ENCODE measurements at places on chromosomes 16 and 17. TPM values are rescaled to one million over a fixed set of nuclear protein-coding genes. Genes with fewer than 3 reads are reported as not detected.
A peak's percentile ranks its signal among the peaks of the same experiment; 100 is the strongest.

- H3K4me3 ChIP-seq: no peak overlapping the region
- no peak for DNase-seq
- peak overlapping the region; percentile 86 for H3K27ac ChIP-seq
- no peaks in the 10 kb centered on the region for H3K36me3 ChIP-seq
Observed at GRCh38 chr16:13018026-13018425, 116.6 kb downstream of the SHISA9 start.

- H3K4me1 ChIP-seq: peaks cover 27% of the 10 kb centered on the region
- peak; percentile 66 for DNase-seq
- peak overlapping the region; percentile 60 for H3K4me3 ChIP-seq
- peaks cover 11% of the 10 kb centered on the region for H3K27me3 ChIP-seq
- H3K27ac ChIP-seq: no peak overlapping the region
- no peaks in the 10 kb centered on the region for H3K36me3 ChIP-seq
Observed at GRCh38 chr16:50841081-50841886, 99.4 kb downstream of the CYLD start.

IRX6 gene
- total RNA-seq: 0.14 TPM

TBC1D3K gene
- total RNA-seq: not detected

GRCh38 chr17:36890398-36891168 is 46.7 kb upstream of the LHX1 start:
- H3K27me3 ChIP-seq: no peaks in the 10 kb centered on the region
- H3K4me1 ChIP-seq: peaks cover 7% of the 10 kb centered on the region
- H3K27ac ChIP-seq: no peak overlapping the region
- no peak overlapping the region for H3K4me3 ChIP-seq
- no peak for DNase-seq

- no peak for DNase-seq
- peaks cover 49% of the 10 kb centered on the region for H3K4me1 ChIP-seq
- no peaks in the 10 kb centered on the region for H3K27me3 ChIP-seq
- peaks cover 4% of the 10 kb centered on the region for H3K36me3 ChIP-seq
- no peak overlapping the region for H3K4me3 ChIP-seq
Observed at GRCh38 chr17:20094777-20095176, 85.6 kb downstream of the SPECC1 start.

DNA sequence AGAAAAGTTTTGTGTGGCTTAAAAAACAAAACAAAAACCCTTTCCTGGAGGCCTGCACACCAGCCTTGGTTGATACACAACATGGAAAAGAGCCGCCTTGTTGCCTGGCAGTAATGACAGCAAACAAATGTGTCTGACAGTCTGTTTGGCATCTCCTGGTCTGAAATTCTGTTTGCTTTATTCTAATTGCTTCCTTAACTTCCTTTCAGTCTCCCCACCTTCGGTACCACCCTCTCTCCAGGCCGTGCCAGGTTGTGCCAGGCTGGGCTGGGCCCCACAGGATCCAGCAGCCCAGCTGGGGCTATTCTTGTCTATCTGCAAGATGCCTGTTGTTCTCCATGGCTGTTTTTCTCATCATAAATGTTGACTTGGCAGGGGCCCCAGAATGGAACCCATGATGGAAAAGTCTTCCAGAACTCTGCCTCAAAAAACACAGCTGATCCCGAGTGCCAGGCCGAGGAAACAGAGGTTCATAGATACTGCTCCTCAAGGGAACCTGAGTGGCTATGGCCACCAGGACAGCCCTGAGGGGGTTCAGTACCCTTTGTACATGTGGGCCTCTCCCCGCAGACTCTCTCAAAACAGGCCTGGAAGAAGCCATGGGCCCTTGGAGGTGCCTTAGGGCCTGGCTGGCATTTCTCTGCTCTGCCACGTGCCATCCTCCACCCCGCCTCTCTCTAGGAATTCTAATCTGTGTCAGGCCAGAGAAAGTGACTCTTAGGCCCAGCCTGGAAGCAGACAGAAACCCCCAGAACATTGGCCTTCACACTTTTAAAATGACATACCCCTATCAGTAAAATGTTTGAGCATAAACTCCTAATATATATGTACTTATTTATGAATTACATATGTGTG is 50.5 kb downstream of the YPEL2 start:
- no peak overlapping the region for H3K4me3 ChIP-seq
- peaks cover 10% of the 10 kb centered on the region for H3K4me1 ChIP-seq
- H3K27me3 ChIP-seq: no peaks in the 10 kb centered on the region

GRCh38 chr17:39823407-39824054 is 40.6 kb downstream of the IKZF3 start:
- peaks cover 24% of the 10 kb centered on the region for H3K27me3 ChIP-seq
- no peak for DNase-seq
- H3K4me3 ChIP-seq: no peak overlapping the region
- H3K4me1 ChIP-seq: 0 out of 2 replicates have a peak, but pooled peaks cover 3% of the 10 kb centered on the region

KRTAP4-4 gene
- total RNA-seq: not detected

TBC1D3I gene
- 0.39 TPM for total RNA-seq

DNA sequence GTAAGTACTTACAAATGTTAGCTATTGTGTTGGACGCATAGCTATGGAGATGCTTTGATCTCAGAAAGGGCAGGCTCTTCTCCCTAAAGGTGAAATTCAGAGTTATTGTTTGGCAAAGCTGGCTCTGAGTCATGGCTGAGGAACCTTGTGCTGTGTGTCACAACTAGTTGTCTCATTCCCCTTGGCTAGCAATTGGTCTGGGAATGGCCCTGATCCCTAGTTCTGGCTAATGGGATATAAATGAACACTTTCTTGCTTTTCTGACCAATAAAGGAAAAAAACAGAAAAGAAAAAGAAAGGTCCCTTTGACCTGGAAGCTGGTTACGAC is 210.6 kb downstream of the MAP2K4 start:
- H3K27ac ChIP-seq: no peak overlapping the region
- no peak overlapping the region for H3K4me3 ChIP-seq
- H3K27me3 ChIP-seq: no peaks in the 10 kb centered on the region
- H3K36me3 ChIP-seq: no peaks in the 10 kb centered on the region

DNA sequence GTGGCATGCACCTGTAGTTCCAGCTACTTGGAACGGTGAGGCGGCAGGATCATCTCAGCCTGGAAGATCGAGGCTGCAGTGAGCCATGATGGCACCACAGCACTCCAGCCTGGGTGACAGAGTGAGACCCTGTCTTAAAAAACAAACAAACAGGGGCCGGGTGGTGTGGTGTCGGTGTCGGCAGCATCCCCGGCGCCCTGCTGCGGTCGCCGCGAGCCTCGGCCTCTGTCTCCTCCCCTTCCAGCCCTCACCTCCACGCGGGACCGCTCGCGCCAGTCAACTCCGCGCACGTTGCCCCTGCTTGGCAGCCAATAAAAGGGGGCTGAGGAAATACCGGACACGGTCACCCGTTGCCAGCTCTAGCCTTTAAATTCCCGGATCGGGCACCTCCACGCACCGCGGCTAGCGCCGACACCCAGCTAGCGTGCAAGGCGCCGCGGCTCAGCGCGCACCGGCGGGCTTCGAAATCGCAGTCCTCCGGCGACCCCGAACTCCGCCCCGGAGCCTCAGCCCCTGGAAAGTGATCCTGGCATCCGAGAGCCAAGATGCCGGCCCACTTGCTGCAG is 204.7 kb downstream of the CDRT15L2 start:
- peaks cover 2% of the 10 kb centered on the region for H3K27me3 ChIP-seq
- H3K27ac ChIP-seq: no peak overlapping the region
- no peaks in the 10 kb centered on the region for H3K4me1 ChIP-seq
- DNase-seq: no peak

DNA sequence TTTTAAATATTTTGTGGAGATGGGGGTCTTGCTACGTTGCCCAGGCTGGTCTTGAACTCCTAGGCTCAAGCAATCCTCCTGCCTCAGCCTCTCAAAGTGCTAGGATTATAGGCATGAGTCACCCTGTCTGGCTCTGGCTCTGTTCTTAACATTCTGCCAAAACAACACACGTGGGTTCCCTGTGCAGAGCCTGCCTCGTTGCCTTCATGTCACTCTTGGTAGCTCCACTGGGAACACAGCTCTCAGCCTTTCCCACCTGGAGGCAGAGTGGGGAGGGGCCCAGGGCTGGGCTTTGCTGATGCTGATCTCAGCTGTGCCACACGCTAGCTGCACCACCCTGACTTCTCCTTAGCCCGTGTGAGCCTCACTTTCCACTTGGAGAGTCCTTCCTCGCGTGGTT is 19.3 kb downstream of the CRISPLD2 start:
- H3K27me3 ChIP-seq: peaks cover 3% of the 10 kb centered on the region
- no peak for DNase-seq
- H3K4me1 ChIP-seq: peaks cover 45% of the 10 kb centered on the region

NR1D1 gene
- 5.6 TPM for total RNA-seq

DNA sequence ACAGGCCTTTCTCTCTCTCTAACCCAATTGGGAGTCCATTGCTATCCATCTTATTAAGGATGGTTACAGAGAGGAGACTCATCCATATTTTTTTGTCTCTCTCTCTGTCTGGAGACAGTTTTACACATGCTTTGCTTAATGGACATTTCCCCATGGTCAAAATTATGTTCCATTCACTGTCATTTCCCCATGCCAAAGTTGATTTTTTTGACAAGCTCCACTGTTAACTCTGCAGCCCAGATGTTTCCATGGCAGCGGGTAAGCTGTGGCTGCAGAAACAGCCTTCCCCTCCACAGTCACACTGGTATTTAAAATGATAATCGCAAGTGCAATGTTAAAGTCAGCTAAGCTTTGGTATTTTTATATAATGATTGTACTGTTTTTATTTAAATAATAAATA is 63.9 kb upstream of the HLF start:
- H3K4me1 ChIP-seq: peaks cover 15% of the 10 kb centered on the region
- H3K4me3 ChIP-seq: no peak overlapping the region
- H3K27me3 ChIP-seq: peaks cover 2% of the 10 kb centered on the region
- no peak overlapping the region for H3K27ac ChIP-seq
- peaks cover 12% of the 10 kb centered on the region for H3K36me3 ChIP-seq

DNA sequence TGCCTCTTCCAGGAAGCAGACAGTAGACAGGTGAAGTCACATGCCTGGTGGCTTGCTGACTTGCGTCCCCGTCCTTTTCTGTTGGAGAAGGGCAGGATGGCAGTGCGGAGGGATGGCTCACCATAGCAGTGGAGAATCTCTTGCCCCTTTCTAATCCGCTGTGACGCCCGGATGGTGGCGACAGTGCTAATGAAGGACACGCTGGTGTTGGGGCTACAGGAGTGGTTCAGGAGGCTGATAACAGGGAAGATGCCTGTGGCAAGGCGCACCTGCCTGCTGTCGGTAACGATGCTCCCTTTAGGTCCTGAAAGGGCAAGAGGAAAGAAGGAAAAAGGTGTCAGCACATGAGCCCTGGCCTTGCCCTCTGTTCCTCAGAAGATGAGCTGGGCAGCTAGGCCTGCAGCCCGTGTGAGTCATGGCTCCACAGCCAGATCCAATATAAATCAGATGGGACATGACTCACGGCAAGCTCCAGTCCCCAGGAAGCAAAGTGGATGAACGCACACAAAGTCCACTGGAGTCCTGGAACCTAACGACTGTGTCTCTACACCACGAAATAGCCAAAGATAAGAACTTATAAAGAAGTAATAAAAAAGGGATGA is 25.5 kb downstream of the SERPINF1 start:
- H3K4me3 ChIP-seq: no peak overlapping the region
- H3K27me3 ChIP-seq: no peaks in the 10 kb centered on the region
- no peak overlapping the region for H3K27ac ChIP-seq
- no peaks in the 10 kb centered on the region for H3K4me1 ChIP-seq

DNA sequence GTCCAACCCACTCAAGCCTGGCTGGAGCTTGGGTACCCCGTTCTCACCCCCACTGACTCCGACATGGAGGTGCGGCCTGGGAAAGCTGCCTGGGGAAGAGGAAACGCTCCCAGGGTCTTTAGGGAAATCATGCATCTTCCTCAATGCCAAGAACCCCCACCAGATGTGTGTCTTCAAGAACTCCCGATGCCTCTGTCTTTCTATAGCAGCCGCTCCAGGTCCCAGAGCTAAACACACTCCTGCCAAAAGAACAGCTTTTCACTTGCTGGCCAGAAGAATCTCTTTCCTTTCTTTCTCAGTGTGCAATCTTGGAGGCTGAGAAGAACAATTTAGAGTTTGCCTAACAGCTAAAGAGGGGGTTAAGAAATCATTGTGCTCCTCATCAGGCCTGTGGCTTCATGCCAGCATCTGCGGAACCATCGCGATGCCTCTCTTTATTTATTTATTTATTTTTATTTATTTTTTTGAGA is 41.1 kb upstream of the MTSS2 start:
- no peak overlapping the region for H3K4me3 ChIP-seq
- peaks cover 4% of the 10 kb centered on the region for H3K4me1 ChIP-seq
- H3K36me3 ChIP-seq: peaks cover 4% of the 10 kb centered on the region
- DNase-seq: no peak
- H3K27me3 ChIP-seq: no peaks in the 10 kb centered on the region
- H3K27ac ChIP-seq: no peak overlapping the region

TRPV3 gene
- 0.53 TPM for total RNA-seq

PTX4 gene
- total RNA-seq: 0.18 TPM

DNA sequence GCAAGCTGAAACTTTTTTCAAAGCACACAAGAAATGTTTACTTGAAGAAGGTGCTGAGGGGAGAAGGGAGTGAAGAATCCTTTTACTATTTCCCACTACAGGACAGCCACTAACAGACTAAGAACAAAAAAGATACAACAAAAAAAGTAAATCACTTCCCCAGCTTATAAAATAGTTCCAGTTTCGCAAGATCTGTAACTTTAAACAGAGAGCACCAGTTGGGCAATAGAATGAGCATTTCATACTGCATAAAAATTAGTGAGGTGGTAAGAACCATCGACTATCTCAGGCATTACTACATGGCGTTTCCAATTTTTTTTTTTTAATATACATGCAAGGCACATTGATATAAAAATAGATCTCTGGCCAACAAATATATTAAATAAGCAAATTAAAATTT is 11.1 kb downstream of the CRYBA1 start:
- no peak overlapping the region for H3K4me3 ChIP-seq
- H3K27ac ChIP-seq: peak overlapping the region; percentile 54
- peaks cover 32% of the 10 kb centered on the region for H3K36me3 ChIP-seq
- DNase-seq: no peak
- no peaks in the 10 kb centered on the region for H3K27me3 ChIP-seq

All from WTC11 (cell line).